ENCODE measurements at places on chromosomes 16 and 17. TPM values are rescaled to one million over a fixed set of nuclear protein-coding genes. Genes with fewer than 3 reads are reported as not detected.

FA2H gene
- not detected for total RNA-seq

ESRP2 gene
- not detected for total RNA-seq

GLP2R gene
- not detected for total RNA-seq

SDR42E2 gene
- total RNA-seq = not detected

SLC25A10 gene
- 37.3 TPM for total RNA-seq

GPR179 gene
- total RNA-seq = not detected

DPEP3 gene
- total RNA-seq = not detected

PGS1 gene
- 35.0 TPM for total RNA-seq

UTS2R gene
- total RNA-seq = 0.11 TPM

DNA sequence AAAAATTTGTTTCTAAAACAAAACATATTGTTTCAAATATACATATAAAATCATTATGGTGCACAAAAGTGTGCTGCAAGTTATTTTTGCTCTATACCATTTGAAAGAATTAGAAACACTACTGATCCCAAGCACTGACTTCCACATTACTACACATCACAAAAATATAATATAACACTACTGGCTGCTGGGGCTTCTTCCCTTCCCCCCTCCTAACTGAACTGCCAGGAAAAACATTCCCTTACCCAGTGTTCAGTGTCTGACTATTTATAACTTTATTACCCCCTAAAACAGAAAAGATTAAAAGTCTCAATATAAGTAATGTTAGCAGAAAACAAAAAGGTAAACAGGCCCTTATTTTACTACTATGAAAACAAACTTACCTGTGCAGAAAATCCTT is 36.9 kb downstream of the GPATCH8 start:
- DNase-seq = no peak

- DNase-seq = no peak
Observed at GRCh38 chr16:72884573-72884972, 163.4 kb downstream of the ZFHX3 start.

- peak; percentile 98 for DNase-seq
Observed at GRCh38 chr17:59845595-59846393, 46.9 kb downstream of the TUBD1 start.

DNA sequence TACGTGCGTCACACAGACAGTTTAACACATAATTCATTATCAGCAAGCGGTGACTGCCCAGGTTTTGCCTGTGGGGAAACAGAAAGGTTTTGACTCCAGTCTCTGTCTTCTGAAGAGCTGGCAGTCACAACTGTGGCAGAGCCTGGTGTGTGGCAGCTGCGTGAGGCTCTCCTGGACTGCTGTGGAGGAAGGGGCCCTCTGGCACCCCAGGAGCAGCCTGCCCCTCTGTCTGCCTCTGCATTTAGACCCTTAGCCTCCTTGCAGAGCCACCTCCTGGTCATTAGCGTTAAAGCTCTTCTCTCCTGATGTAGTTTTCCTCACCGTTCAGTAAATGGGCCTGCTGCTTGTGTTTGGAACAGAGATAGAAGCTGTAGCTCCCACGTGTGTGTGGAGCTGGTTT is 10.9 kb downstream of the RAB40C start:
- no peak for DNase-seq

DNA sequence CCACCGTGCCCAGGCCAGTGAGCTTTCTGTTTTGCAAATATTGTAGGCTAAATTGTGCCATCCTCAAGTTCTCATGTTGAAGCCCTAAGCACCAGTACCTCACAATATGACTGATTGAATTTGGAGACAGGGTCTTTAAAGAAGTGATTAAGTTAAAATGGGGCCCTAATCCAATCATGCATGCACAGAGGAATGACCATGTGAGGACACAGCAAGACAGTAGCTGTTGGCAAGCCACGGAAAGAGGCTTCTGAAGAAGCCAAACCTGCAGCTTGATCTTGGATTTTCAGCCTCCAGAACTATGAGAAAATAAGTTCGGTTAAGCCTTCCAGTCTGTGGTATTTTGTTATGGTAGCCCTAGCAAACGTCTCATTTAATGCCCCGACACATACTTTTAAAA is 24.9 kb downstream of the TOM1L2 start:
- DNase-seq = no peak

DNA sequence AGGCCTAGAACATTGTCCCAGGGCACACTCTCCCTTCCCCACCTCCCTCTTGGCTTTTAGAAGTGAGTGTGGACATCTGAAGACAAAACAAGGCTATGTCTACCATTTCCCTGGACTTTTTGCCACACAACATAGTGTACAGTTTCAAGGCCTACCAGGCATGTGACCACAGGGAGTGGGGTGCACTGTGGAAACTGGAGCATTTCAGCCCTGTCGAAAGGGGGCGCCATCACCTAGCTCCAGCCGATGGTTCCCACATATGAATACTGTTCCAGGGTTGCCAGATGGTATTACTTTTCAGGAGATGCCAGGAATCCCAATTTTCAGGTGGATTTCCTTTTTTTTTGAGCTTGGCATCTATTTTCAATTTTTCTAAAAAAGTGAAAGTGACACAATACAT is 140.7 kb downstream of the KATNIP start:
- peak; percentile 6 for DNase-seq

DNA sequence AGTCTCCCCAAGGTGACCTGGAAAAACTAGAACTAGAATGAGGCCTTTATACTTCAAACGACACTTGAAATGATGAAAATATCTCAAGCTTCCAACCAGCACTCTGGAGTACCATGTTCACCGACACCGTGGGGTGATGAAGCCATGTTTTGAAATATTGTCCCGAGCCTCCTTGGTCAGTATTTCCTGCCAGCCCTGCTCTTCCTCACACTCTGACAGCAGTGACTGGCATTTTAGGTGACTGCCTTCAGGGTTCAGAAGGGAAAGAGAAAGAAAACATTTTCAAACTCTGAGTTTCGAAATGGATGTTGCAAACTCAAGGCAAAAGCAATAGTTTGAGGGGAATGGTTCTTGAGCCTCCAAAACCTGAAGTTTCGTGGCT is 39.3 kb upstream of the IRX6 start:
- DNase-seq = no peak

GRCh38 chr16:46638947-46639925 is 18.1 kb upstream of the SHCBP1 start:
- DNase-seq = peak; percentile 65

DNA sequence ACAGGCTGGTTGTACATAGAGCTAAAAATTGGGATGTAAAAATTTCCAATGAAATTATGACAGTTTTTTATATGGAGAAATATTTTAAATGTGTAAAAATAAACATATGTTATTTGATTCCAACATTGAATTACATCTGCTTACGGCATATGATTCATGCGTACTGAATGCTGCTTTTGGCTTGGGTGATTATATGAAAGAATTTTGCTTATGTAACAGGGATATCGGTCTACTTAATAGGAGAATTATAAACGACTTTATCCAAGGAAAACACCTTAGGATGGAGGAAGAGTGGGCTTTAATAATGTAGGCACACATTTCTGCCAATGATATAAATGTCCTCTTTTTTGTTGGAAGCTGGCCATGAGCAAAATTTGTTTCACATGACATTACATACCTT is 197.3 kb upstream of the GOT2 start:
- DNase-seq = peak; percentile 14

DNA sequence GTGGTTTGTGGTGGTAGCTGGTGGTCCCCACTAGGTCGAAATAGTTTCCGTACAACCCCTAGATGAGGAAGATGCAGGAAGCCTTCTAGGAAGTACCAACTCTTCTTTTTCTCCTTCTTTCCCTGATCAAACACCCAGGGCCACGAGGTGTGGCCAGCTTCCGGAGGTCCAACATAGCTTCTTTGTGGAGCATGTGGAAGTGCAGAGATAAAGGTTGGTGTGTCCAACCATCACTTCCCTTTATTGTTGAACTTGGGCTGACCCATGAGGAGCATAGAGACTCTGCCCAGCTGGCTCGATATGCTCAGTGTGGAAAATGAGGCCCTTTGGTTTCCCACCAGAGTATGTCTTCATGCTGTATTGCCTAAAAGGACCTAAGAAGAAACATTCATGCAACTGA is 6.3 kb upstream of the RGS9 start:
- no peak for DNase-seq

- no peak for DNase-seq
Observed at GRCh38 chr17:36940313-36941264, 3.3 kb downstream of the LHX1 start.

GRCh38 chr17:51435641-51436091 is 175.3 kb downstream of the UTP18 start:
- peak; percentile 11 for DNase-seq

DNA sequence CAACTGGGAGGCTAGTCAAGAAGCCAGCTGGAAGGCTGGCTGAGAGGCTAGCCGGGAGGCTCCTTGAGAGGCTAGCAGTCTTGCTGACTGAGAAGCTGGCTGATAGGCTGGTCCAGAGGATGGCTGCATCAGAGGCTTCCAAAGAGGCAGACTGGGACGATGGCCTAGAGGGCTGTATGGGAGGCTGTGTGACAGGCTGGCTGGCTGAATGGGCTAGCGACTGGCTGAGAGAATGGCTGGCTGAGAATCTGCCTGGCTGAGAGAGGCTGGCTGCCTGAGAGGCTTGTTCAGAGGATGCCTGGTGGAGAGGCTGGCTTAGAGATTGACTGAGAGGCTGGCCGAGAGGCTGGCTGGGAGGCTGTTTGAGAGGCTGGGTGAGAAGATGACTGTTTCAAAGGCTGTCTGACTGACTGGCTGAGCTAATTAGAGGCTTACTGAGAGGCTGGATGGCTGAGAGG is 34.8 kb upstream of the ACSM2B start:
- no peak for DNase-seq

DNA sequence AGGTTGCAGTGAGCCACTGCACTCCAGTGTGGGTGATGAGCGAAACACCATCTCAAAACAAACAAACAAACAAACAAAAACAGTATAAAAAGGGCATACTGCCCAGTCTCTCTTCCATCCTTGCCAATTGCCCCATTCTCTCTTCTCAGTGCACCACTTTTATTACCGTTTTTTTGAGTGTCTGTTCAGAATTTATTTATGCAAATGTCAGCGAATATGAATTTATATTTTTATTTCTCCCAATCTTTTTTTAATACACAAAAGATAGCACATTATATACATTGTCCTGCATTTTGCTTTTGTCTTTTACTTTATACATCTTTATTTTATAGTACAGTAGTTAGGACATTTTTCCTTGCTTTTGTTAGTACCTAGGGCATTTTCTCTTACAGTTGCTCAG is 19.6 kb downstream of the RNF135 start:
- no peak for DNase-seq

- DNase-seq = peak; percentile 84
Observed at GRCh38 chr16:66899945-66900710, 18.6 kb downstream of the CDH16 start.

GRCh38 chr17:55735731-55736405 is 13.2 kb upstream of the TMEM100 start:
- DNase-seq = peak; percentile 51

DNA sequence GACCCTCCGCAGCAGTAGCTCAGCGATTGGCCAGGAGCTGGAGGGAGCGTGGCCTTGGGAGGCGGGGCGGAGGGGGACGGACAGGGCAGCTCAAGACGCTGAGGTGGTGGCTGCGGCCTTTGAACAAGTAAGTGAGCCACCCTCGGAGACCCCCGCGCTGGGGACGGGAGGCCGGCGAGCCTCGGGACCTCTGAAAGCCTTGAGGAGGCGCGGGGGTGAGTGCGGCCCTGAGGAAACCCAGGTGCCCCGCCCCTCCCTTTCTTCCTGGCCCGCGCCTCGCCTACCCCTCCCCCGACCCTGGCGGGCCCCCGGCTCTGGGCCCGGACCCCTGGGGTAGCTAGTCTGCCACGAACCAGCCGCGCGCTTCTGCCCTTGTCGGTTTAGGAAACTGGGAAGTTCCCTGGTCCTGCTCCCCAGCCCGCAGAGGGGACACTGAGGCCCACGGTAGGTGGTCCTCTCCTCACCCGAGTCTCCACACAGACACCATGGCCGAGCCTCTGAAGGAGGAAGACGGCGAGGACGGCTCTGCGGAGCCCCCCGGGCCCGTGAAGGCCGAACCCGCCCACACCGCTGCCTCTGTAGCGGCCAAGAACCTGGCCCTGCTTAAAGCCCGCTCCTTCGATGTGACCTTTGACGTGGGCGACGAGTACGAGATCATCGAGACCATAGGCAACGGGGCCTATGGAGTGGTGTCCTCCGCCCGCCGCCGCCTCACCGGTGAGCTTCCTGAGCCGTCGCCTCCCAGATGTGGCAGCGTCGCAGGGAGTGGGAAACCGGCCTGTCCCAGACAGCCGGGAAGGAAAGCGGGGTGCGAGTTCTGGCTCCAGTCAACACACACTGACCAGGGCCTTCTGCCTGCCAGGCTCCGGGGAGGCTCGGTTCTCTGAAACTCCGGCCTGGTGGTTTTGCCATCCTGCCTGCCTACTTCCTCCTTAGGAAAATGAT is at the start of gene MAPK7:
Gene MAPK7, plus strand, starts transcription at position 83 of the 945 bp plus-strand sequence. Its CDS starts 403 bp downstream, at position 486.
- DNase-seq = no peak

DNA sequence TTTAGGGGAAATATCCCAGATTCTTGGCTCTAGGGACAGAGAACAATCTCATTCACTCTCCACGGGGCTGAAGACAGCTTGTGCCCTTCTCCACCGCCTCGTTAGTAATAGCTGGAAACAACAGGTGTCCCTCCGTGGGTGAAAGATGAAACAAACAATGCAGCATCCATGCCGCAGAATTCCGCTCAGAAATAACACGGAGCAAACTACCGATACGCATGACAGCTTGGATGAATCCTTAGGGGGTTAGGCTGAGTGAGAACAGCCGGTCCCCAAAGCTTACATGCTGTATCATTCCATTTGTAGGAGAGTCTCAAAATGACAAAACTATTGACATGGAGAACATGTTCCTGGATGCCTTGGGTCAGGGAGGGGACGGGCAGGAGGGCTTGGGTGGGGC is 29.4 kb upstream of the CACNG1 start:
- peak; percentile 11 for DNase-seq

DNA sequence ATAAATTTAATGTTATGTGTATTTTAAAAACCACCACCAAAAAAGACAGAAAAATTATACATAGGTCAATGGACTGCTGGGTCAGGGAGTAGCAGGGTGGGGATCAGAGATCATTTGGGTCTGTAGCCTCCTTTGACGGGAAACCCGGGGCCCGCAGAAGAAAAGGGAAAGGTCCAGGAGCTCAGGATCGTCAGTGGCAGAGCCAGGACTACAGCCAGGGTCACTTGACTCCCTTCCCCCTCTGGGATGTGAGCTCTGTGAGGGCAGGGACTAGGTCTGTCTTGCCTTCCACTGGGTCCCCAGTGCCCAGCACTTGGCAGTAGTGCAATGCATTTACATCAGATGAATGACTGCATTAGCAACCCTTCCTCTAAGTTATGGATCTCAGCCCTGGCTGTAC is 62.1 kb downstream of the TOM1L2 start:
- DNase-seq = no peak

Data from LHCN-M2 (cell line).